Natural killer cell (primary cell): ENCODE measurements at places on chromosomes 5 and 9.

- no peak for DNase-seq
Measured at GRCh38 chr9:4298255-4299004, 1.4 kb downstream of the GLIS3 start.

GRCh38 chr5:131008329-131008728 is 156.7 kb downstream of the HINT1 start:
- DNase-seq: no peak

- no peak for DNase-seq
Measured at GRCh38 chr9:112629671-112630485, 88.0 kb downstream of the INIP start.

DNA sequence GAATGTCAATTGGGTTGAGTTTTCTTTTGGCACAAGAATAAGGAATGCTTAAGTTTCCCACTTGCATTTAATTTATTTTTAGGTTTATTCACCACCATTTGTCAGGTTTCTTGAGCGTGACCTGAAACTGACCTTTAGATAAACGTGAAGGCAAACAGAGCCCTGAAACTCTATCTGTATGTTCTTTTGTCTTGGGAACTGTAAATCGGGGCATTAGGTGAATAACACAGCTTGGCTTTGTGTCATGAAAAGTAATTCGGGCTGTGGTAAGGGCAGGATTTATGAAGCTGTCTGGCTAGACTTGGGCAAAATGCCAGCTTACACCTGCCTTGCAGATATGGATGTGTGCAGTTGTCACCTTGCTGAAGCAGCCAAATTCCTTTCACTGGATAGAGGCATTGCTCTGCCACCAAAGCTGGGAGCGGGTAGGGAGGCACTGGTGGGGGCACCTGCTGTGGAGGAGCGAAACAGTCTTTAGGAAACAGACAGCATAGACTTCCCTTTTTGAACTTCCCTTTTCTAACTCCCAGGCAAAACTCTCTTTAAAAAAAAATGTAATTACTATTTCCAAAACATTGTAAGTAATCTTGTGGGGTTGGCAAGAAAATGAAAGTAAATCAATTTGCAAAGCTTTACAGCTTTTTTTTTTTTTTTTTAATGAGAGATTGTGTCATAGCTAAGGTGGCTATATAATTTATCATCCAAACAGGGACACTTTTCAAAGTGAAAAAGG is 545.2 kb downstream of the CSNK1G3 start:
- DNase-seq: no peak

DNA sequence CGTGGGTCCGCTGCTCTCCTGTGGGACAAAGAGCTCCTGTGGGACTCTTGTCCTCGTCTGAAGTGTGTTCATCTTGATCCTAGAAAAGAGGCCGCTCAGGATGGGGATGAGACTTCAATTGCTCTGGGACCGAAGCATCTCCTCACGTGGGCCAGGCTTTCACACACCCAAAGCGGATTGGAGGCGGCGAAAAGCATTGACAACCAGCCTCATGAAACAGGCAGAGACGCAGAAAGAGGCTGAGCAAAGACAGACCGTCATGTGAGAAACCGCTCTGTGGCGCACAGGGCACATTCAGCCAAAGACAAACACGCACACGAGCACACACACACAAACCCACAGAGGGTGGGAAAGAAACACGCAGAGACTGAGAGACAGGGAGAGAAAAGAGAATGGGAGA is 479.5 kb downstream of the SPATA31A7 start:
- no peak for DNase-seq

DNA sequence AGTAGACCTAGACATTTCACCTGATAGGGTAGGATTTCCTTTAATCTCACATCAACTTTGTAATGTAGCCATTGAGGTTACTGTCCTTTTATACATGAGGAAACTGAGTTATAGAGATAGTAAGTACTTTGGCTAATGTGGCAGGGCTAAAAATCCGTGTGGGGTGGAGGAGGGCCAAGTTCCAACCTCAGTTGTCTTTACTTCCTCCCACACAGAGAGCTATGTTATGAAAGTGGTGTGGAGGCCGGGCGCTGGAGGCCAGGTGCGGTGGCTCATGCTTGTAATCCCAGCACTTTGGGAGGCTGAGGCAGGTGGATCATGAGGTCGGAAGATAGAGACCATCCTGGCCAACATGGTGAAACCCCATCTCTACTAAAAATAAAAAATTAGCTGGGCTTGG is 173.3 kb downstream of the PALM2AKAP2 start:
- DNase-seq: no peak

GRCh38 chr5:152477536-152477935 is 72.5 kb upstream of the NMUR2 start:
- no peak for DNase-seq

DNA sequence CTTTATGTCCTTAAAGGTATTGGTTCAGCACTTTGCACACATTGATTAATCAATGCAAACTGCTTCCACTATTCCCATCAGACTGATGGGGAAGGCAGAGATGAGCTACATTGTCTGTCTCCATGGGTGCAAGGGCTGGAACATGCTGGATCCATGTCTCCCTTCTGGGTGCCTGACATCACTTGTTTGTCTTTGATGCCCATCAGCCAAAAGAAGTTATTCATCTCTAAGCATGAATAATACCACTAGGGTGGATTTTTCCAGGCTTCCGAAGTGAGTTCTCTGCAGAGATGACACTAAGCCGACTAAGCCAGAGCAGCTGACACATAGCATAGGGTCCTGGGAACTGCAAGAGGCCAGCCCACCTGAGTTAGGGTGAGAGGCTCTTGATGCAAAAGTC is 8.7 kb downstream of the FGF1 start:
- no peak for DNase-seq

- no peak for DNase-seq
Measured at GRCh38 chr9:6938447-6938846, 180.7 kb downstream of the KDM4C start.

DNA sequence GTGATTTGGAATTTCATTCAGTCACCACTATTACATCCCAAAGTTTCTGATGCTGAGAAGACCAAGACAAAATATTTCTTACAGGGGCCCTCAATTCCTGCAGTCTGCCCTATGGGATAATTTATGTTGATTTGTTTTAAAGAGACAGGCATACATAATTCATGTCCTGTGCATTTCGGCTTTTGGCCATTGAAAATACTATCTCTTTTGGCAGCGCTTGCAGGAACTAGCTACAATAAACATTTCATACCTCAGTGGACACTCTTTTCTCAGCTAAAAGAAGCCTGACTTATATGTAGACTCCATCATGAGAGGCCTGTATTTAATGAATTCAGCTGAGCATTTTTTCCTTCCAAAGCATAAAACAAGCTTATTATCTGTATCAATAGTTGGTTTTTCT is 451.9 kb upstream of the C9orf72 start:
- DNase-seq: no peak

DNA sequence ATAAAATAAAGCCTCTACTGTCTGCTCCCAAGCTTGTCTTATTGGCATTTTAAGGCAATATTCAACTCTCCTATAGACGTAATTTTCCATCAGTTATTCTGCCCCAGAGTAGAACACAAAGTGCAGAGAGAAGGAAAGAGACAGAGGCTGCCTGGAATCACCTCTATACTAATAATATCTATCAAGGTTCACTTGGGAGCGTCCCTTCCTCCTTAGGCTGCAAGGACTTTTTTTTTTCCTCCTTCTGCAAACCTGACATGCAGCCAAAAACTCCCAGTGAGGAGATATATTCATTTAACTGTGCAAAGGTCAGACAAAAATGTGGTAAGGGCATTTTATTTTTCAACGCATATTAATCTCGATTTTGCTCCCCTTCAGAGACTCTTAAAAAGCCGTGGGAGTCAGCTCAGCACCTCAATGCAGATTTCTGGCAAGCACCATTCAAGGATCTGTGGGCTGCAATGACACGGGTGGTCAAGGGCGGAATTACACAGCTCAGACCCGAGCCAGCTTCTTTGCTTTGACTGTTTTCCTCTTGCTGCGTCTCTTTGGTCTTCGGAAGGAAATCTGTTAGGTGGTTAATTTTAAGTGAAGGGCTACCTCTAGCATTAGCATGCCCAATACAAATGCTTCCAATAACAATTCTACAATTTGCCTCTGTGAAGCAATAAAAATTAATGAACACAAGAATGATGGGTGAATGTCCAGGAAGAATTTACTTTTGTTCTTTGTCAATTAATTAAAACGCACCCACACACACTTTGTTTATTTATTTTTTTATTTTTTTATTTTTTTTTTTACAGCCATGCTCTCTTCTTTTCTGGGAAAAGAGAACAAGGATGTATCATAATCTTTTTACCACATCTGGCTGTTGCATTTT is 587.7 kb upstream of the GRAMD2B start:
- DNase-seq: no peak

GRCh38 chr9:99567436-99567835 is 254.2 kb upstream of the NR4A3 start:
- no peak for DNase-seq

- peak; percentile 60 for DNase-seq
Measured at GRCh38 chr5:32443541-32444430, 754 bp downstream of the ZFR start.
